ENCODE measurements at places on chromosomes 1 and 21. TPM values are rescaled to one million over a fixed set of nuclear protein-coding genes. Genes with fewer than 3 reads are reported as not detected.

Gene TRIM63
- total RNA-seq: not detected

Gene ZFYVE9
- 86.5 TPM for total RNA-seq

Gene BGLAP
- not detected for total RNA-seq

Gene GABRD
- 1.2 TPM for total RNA-seq

Gene RIMS3
- total RNA-seq: 49.6 TPM

Gene CRP
- total RNA-seq: not detected

Gene MIXL1
- not detected for total RNA-seq
